Colonic mucosa (tissue), 4 donors: ENCODE measurements at places on chromosomes 2 and 18.

DNA sequence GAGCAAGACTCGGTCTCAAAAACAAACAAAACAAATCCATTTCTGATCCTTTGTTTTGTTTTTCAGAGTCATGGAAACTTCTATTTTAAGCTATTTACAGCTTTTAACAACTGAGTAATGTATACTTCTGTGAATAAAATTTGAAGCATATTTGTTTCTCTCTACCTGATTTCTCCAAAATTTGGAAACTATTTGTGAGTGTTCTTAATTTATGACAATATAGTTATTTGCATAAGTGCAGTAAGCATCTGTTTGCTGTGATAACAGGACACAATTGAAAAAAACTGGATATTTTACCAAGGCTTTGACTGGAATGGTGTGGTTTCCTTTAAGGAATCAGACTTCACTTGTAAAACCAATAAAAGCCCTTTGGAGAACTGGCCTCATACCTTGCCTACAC is 53.3 kb upstream of the GULP1 start:
- no peak for DNase-seq

GRCh38 chr2:49248506-49248905 is 94.2 kb upstream of the FSHR start:
- DNase-seq = no peak

DNA sequence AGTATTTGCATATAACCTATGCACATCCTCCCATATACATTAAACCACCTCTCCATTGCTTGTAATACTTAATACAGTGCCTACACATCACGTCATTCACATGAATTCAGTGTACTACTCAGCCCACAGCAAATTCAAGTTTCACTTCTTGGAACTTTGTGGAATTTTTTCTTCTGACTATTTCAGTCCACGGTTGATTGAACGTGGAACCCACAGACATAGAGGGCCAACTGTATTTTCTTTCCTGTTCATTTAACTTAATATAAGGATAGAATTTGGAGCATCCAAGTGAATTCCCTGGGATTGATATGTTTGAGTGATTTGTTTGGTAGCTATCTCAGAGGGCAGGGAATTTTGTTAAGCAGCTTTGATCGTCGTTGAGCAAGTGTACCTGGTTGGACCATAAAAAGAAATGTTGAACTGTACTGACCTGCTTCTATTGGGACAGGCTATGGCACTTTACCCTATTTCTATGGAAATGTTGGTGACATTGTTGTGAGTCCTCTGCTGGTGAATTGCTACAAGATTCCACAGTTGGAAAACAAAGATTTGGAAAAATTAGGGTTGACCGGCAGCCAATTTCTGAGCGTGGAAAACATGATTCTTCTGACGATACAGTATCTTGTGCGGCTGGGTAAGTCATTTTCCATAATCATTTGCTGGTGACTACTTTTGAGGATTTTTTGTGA is 156.6 kb downstream of the ESCO1 start:
- DNase-seq = no peak

DNA sequence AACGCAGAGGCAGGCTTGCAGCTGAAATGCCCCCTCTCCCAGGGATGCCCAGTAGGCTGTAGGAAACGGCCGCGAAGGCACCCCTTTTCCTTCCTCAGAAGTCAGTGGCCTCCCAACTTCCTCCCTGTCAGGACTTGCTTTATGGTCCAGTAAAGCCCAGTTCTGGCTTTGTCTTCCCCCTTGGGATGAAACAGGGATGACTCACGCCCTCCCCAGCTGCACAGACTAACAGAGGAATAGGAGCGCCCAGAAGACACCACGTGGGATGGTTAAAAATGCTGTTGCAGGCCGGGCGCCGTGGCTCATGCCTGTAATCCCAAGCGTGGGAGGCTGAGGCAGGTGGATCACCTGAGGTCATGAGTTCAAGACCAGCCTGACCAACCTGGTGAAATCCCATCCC is 6.9 kb downstream of the CREG2 start:
- DNase-seq = no peak

GRCh38 chr2:10647441-10647840 is 42.3 kb downstream of the NOL10 start:
- no peak for DNase-seq

DNA sequence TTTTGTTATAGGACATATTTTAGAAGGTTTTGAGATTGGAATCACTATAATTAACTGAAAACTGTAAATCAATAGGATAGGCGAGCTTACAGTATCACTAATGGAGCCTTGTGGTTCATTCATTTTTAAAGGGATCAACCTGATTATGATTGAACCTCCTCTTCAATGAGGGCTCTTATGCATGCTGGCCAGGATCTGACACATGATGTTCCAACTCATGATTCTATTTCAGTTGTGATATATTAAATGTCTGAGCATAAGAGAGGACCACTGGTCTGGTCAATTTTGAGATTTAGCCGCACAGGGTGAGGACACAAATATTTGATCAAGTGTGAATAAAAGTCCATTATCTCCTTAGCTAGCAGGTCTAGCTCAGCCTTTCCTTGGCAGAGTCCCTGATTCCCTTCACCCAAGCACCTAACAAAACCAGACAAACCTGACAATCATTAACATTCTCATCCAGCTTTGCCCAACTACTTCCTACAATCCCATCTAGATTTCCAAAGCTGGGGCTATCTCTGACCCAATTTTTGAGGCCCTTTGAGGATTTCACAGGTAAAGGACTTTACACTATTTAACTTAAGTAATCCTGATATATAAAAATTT is 6.9 kb upstream of the MAP4K4 start:
- DNase-seq = peak; percentile 23

- no peak for DNase-seq
These were observed 140.1 kb upstream of the B3GNT2 start for GRCh38 chr2:62055724-62056336.
